IPS DF 6.9 (cell line): ENCODE measurements at places on chromosomes 11 and 22.

DNA sequence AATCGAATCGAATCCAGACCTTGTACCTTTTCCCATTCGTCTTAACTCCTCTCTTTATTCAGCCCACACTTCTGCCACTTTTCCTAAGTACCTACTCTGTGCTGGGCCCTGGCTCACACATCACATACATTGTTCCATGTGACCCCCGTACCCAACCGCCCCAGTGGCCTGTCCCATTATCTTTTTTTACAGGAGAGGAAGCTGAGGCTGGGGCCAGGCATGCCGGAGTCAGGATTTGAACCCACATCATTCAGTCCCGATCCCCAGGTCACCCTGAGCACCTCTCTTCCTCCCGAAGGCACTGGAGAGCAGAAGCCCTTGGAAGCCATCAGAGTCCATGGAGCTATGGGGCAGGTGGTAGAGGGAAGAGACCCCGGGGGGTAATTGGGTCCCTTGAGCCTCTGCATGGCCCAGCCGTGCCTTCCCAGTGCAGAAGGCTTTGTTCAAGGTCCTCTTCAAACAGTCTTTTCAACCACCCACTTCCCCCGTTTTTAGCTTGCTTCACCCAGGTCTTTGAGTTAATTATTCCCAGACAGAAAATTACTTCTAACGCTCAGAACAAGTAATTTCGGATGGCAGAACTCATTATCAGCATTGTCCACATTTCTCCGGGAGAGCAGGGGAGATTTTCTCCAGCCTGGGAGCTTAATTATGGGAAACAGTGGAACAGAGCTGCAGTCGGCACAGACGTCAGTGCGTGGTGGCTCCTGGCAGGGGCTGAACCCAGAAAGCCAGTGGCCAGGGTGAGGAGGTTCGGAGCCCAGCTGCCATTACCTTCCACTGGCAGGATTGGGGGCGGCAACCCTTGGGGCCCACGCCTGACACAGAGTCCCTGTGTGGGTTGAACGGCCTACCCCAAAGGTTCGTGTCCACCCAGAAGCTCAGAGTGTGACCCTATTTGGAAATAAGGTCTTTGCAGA, 82.4 kb upstream of the RTL6 start:
- no peak for DNase-seq

DNA sequence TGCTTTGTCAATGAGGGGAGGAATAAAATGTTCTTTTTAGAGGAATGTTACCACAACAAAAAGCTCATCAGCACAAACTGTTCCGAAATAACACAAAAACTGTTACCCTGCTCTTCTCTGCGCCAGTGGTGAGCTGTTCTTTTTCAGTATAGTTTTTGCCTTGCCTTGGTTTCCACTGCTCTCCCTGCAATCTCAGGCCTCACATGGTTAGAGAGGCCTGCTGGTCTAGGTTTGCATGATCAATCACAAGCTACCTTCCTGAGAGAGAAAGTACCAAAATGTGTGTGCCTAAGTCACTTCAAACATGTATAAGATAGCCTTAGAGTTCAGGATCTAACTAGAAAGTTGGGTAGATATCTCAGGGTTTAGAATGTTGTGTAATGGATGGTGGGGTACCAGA, 114.6 kb downstream of the STIM1 start:
- DNase-seq: no peak

DNA sequence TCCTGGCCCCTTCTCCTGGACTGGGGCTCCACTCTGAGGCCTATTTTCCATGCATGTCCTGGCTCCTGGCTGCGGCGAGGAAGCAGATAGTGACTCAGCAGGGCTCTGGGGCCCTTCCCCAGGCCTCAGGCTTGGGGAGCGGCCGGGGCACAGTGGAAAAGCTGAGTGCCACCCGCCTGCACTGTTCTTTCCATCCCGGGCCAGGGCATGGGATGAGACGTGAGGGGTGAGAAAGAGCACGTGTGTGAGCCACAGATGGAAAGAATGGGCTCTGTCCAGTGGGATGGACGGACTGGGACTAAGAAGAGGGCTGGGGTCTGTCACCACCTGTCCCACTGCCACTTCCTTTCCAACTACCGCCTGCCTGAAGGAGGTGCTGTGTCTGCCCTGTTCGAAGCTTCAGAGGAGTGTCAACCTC, 12.8 kb downstream of the SLC37A2 start:
- no peak for DNase-seq

GRCh38 chr11:96340555-96340885, 2.5 kb downstream of the MAML2 start:
- no peak for DNase-seq

GRCh38 chr11:112748713-112749543, 212.3 kb upstream of the NCAM1 start:
- no peak for DNase-seq

DNA sequence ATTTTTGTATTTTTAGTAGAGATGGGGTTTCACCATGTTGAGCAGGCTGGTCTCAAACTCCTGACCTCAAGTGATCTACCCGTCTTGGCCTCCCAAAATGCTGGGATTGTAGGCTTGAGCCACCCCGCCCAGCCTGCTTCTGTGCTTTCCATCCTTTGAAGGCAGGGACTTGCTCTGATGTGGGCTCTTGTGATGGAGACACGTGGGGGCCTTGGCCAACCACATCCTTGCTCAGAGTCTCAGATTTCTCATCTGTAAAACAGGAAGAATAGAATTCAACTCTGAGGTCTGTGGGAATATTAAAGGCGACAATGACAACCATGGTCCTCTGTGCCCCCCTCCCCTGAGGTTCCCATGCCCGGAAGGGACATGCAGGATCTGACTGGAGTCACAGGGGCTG, 3.8 kb upstream of the GGA1 start:
- DNase-seq: no peak

- no peak for DNase-seq
Observed at GRCh38 chr22:40342521-40342920, 3.8 kb upstream of the ADSL start.

DNA sequence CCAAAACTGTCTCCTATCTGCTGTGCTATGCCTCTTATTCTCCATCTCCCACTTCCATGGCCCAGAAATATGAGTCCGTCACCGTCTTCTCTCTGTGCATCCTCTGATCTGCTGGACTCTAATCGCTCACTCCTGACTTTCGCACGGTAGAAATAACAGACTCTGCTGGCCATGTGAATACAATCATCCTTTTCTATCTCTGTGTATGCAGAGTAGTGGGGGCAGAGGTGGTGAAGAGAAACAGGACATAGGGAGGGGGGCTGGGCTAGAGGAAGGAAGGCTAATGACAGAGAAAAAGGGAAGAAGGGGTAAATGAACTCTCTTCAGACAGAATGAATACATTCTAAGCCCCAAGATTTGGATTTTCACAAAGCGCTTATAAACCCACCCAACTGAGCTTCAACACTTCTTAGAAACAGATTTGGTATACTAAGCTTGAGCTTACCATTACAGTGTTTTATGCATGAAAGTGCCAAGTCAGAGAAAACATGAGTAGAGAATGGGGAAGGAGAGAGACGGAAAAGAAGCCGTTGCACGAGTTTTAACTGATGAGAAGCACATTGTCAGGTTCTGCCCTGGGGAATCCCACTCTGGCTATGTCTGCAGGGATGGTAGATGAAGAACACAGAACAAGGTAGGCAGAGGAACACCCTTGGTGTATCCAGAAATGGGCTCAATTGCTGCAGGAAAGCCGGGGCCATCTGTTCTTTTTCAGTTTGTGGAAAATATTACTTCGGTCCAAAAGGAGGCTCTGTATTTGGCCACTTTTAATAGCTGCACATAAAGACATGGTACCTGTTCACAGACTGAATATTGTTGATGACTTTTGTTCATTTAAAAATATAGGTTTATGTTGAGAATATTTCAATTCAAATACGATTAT, 324.7 kb downstream of the ETS1 start:
- no peak for DNase-seq

- no peak for DNase-seq
Observed at GRCh38 chr22:42188808-42189447, 58.3 kb upstream of the CYP2D6 start.

DNA sequence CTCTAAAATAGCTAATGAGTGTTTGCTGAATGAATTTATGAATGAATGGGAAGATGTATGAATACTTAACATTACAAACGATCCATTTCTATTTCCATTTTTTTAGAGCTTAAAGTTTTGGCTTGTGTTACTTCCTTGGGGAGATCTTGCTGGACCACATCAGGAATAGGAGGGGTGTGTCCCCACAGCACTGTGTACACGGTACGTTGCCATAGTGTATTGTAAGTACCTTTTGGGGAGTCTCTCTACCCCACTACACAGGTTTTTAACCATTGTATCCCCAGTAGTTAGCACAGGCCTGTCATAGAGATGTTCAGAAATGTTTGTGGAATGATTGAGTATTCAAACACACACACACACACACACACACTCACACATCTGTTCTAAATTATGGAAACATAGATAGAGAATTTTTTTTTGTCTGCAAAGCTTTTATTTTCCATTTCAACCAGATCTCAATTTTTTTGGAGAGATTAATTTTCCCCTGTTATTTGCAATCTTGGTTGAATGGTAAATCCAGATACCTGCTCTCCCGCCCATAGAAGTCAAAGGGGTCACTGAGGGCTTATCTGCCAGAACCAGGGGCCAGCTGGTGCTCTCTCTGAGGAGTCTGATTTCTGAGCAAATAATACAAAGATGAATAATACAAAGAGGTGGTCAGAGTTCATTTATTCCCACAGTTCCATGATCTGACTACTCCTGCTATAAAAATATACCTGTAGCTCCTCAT, 471.0 kb downstream of the INSC start:
- no peak for DNase-seq

GRCh38 chr11:29518389-29519174, 498.2 kb downstream of the KCNA4 start:
- DNase-seq: peak; percentile 11

DNA sequence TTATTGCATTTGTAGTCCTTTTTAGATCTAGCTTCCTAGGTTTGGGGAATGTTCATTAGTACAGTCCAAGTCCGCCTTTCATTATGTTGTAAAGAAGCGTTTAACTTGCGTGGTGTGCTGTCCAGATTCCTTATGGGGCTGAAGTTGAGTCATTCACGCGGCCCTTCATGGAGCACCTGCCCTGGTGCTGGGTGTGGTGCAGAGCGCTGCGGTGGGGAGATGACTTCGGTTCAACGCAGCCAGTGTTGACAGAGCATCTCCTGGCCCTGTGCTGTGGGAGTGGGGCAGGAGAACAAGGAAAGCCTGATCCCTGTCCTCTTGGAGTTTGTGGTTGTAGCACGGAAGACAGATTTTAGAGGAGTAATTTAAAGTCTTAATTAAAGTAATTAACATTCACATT, 152.0 kb downstream of the TBC1D22A start:
- DNase-seq: no peak

DNA sequence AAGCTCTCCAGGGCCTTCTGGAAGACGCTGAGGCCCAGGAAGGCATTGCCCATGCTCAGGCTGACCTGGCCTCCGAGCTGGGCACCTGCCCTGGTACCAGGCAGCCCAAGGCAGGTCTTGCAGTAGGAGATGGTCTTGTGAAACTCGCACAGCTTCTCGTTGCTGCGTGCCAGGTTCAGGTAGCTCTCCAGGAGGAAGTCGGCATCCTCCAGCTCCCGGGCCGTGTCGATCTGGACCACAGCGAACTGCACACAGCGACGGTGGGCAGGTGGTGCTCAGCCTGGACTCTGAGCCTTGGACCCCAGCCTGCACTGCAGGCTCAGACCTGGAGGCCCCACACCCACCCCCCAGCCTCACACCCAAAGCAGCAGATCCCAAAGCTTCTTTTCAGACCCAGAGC, 1.0 kb downstream of the RAPSN start:
- no peak for DNase-seq

- DNase-seq: no peak
Observed at GRCh38 chr11:119737366-119738058, 8.5 kb upstream of the NECTIN1 start.

DNA sequence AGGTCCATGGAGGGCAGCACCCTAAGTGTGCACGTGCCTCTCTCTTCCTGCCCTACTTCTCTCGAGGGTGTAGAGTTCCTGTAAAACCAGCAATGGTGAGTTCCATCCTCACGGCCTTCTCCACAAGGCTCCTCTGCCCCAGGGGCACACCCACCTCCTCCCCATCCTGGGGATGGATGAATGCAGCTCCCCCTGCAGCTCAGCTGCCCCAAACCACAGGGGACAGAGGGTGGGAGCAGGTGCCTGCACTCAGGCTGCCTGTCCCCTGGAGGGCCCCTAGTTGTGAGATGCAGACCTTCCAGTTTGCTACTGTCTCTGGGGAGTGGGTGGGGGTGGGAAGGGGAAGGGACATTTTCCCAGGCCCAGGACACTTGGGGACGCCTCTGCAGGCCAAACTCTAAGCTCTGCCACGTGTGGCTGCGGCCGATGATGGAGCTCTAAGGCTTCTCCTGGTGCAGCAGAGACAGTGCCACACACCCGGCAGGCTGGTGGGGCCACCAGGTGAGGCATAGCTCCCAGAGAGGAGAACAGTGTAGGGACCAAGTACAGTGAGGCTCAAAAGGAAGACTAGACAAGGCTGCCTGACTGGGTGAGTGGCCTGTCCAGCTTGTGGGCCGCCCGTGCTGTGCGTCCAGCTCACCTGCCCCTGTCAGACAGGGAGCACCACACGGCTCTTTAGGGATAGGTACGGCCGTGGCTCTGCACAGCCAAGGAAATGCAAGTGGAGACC, 540.9 kb downstream of the TBC1D22A start:
- no peak for DNase-seq

GRCh38 chr11:108672786-108673185, 7.9 kb downstream of the DDX10 start:
- DNase-seq: no peak

DNA sequence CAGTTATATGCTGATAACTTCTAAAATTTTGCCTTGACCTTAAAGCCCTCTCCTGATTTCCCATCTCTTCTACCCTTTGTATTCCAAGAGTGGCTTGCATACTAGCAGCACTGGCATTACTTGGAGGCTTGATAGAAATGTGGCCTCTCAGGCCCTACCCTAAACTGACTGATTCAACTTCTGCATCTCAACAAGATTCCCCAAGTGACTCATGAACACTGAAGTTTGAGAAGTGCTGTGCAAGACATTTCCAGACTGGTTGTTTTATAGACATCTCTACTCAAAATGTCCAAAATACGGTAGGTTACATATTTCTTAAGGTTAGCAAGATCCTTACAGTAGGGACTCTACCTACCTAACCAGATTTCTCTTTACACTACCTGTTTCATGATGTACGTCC, 48.6 kb downstream of the SESN3 start:
- no peak for DNase-seq

DNA sequence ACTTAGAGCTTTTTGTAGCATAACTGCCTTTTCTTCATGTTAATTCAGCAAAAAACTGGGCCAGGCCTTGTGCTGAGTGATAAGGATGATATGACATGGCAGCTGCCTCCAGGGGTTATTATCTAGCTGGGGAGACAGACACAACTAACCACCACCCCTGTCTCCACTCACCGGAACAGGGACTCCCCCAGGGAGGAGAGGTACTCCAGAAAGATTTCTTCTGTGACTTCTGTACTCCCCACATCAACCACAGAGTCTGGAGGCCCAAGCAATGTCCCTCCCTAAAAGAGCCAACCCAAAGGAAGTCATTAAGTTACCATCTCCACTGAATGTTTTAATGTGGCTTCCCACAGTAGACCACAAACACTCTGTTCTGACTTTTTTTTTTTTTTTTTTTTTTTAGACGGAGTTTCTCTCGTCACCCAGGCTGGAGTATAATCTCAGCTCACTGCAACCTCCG, 14.3 kb upstream of the PMM1 start:
- DNase-seq: no peak

GRCh38 chr11:78657441-78657840, 82.8 kb upstream of the NARS2 start:
- no peak for DNase-seq
